ENCODE measurements at places on chromosomes 2 and 18. TPM values are rescaled to one million over a fixed set of nuclear protein-coding genes. Genes with fewer than 3 reads are reported as not detected.

Gene TXNDC2
- total RNA-seq = not detected

Gene SLC40A1
- total RNA-seq = 2.8 TPM

Gene CAPN14
- total RNA-seq = 0.68 TPM

Gene RIT2
- total RNA-seq = not detected

Gene IL36A
- total RNA-seq = 0.32 TPM

Gene TFPI
- not detected for total RNA-seq
